CD4-positive, alpha-beta T cell (primary cell): ENCODE measurements at places on chromosomes 7 and 10.

GRCh38 chr7:137717811-137718271 is 128.9 kb downstream of the DGKI start:
- no peak for DNase-seq

DNA sequence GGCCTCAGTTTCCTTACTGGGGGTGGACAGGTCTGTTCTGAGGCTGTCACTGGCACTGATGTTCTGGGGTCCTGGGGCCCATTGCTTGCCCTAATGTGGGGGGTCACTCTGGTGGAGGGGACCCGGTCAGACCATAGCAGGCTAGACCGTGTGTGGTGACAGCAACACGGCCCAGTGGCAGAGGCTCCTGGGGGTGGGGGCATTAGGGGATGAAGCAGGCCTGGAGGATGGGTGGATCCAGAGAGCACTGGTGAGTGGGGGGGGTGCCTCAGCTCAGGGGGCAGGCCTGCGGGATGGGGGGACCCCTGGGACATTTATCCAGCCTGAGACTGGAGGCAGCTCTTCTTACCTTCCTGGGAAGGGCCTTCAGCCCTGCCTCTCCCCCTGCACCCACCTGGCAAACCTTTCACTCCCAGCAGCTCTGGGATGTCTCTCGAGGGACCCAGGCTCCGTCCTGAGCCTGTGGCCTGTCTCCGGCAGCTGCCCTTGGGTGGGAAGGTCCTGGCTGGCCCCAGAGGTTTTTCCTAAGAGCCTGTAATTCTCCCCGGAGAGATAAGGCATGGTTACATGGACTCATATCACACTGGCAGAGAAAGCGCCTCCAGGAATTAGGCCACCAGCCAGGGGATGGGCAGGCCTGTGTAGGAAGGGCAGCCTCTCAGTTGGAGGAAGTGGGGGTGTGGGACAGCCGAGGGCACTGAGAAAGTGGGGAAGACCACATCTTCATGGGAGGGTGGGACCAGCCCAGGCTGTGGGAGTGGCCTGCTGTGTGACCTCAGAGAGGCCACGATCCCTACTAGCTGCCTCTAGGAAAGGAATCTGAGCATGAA is 147.7 kb downstream of the UBE2H start:
- DNase-seq, result no peak

DNA sequence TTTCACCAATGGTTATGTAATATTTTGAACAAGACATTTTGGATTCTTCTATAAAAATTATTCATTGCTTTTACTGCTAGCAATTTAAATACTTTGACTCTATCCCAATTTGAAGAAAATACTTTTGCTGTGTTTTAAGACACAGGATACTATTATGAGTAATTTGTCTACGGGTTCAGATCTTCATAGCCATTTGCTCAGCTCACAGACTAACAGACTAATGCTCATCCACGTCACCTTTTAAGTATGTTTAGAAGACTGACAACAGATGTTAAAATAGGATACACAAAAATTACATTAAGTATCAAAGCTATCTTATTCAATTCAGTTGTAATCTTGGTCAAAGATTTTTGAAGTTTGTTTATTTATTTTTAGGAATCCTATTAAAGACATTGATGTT is 251.3 kb upstream of the CHRM2 start:
- no peak for DNase-seq

DNA sequence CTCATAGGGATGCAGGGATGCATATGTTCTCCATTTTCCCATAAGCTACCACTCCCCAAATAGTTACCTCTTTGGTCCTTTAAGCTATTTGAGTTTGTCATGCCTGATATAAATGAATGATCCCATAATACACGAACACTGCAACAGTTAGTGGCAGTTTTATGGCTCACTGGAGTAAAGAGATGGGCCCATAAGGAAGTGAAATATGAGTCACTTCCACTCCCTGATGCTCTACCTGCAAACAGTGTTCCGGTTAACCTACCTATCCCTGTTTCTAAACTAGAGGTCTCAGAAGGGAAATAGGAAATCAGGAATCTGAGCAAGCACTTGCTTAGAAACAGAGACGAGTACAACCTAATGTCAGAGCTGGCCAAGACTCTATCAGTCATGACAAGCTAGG is 71.7 kb downstream of the CALD1 start:
- no peak for DNase-seq

DNA sequence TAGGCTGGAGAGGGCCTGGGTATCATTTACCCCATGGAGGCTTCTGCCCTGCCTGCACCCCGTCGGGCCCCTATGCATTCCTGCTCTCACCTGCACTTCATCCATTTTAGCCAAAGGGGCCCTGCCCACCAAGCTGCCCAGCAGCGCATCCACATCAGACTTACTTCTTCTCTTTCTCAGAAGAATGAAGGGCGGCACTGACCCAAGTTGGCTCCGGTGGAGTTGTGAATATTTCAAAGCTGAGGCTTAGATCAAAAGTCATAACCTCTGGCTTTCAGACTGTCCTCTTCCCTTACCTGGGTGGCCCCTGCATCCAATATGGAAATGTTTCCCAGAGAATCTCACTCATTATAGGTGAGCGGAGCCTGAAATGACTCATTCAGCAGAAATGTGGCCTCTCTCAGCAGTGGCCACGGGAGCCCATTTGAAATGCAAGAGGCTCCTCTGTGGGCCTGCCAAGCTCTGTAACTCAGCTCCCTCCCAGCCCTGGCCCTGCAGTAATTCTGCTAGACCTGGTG is 117.6 kb upstream of the TCF7L2 start:
- no peak for DNase-seq
